Activated T-cell treated with anti-CD3 and anti-CD28 coated beads for 1 hour (primary cell): ENCODE measurements at places on chromosomes 7 and 10.

- DNase-seq: no peak
Observed at GRCh38 chr7:83001362-83002040, 161.2 kb downstream of the PCLO start.

- DNase-seq: no peak
Observed at GRCh38 chr10:64286533-64286932, 765.3 kb downstream of the REEP3 start.

DNA sequence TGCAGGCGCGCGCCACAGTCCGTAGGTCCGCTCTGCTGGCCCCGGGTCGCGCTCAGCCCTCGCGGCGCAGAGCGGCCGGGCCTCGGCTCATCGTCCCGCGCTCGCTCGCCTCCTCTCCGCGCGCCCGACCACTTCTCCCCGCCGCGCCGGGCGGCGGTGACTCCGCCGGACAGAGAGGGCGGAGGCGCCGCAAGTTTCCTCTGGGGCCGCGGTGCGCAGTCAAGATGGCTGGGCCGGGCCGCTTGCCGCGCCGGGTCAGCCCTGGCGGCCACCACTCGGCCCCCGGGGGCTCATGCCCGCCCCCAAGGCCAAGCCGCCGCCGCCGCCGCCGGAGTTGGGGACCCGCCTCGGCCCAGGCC is 441 bp downstream of the FZD8 start:
- DNase-seq: no peak

GRCh38 chr7:121376979-121377378 is 19.1 kb downstream of the FAM3C start:
- DNase-seq: no peak

- DNase-seq: no peak
Observed at GRCh38 chr7:157574120-157574825, 237.5 kb downstream of the DNAJB6 start.

DNA sequence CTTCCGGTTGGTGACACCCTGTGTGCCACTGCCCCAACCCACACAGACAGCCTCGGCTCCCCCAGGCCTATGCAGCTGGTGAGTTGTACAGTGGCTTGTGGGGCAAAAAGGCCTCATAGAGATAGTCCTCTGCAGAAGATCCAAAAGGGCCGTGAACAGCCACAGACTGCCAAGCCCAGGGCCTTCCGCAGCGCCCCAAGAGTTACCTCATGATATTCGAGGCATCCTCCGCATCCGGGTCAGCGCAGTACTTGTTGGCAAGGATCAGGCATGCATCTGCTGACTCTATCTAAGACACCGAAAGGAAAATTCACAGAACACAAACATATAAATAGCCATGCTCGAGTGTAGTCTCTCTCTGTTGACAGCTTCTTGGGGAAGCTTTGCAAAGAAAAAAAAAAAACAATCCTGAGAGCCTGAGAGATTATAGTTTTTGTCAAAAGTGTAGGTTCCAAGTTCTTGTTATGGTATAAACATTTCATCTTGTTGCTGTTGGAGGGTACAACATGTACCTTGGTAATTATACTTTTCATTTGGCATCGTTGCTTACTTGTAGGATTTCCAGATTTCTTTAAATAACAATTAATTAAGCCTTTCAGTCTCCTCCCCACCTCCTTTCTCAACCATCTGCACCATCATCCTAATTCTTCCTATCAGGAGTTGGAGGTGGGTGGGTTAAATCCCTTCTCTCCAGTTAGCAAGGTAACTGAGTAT is 553.0 kb downstream of the KCNMA1 start:
- no peak for DNase-seq
